Activated T-helper 2 cell treated with anti-CD3 and anti-CD28 coated beads, Interferon-gamma antibody, Interleukin-2, Interleukin-4, amounts not matched to agents 10 μg/mL and 5 μg/mL and 100 μg/mL, durations not matched to agents 14 hours and 24 hours and 36 hours (primary cell): ENCODE measurements at places on chromosomes 1 and 21. TPM values are rescaled to one million over a fixed set of nuclear protein-coding genes. Genes with fewer than 3 reads are reported as not detected.

The PLA2G2D gene
- total RNA-seq = 0.09 TPM in 1 of 2 replicates, not detected in the other

The PIK3CD gene
- total RNA-seq = 184 and 189 TPM in 2 replicates

The ANKRD45 gene
- not detected in 2 replicates for total RNA-seq

The AMY1C gene
- not detected in 2 replicates for total RNA-seq

The PTPRC gene
- 321 and 333 TPM in 2 replicates for total RNA-seq

The SH2D2A gene
- 453 and 474 TPM in 2 replicates for total RNA-seq

DNA sequence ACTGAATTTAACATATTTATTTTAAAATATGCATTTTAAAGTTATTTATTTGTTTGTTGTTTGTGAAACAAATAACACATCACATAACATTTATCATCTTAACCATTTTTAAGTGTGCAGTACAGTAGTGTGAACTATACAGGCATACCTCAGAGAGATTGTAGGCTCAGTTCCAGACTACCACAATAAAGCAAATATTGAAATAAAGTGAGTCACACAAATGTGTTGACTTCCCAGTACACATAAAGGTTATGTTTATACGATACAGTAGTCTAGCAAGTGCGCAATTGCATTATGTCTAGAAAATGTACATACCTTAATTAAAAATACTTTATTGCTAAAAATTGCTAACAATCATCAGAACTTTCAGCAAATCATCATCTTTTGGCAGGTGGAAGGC is 739.4 kb upstream of the ADGRL4 start:
- no peak overlapping the region for H3K27ac ChIP-seq
- H3K4me3 ChIP-seq = no peak overlapping the region
- H3K4me1 ChIP-seq = no peaks in the 10 kb centered on the region
- H3K27me3 ChIP-seq = no peaks in the 10 kb centered on the region
- DNase-seq = no peak

DNA sequence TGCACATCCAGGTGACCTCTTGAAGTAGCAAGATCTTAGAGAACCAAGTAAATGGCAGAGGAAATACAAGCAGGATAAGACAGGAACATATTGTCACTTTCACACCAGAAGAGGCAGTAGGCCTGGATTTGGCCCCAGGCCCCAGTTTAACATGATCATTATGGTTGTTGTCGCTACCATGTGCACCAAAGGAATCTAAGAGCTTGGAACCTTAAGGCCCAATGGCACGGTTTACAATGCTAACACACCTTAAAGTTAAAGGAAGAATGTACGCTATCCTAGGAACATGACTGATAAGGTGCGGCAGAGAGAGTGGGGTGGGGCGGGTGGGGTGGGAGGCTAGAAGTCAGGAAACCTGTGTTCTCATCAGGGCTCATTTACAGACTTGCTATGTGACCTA is 147.5 kb downstream of the ROR1 start:
- DNase-seq = no peak
- H3K4me3 ChIP-seq = no peak overlapping the region
- no peak overlapping the region for H3K27ac ChIP-seq
- H3K36me3 ChIP-seq = no peaks in the 10 kb centered on the region
- H3K4me1 ChIP-seq = no peaks in the 10 kb centered on the region

DNA sequence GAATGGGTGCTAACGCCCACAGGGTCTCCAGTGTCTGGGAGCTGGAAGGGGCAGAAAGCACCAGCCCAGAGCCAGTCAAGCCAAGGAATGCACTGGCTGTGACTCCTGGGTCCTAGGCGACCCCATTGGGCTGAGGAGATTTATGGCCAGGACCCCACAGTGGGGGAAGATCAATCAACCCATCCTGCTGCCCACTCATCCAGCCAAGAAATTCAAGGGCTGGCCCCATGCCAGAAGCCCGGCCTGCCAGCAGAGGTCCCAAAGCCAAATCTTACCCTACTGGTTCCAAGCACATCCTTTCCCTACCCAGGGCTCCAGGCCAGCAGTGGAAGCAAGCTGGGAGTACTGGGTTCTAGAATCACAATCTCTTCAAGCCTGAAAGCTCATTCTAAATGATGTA is 6.8 kb upstream of the PDZK1IP1 start:
- H3K27me3 ChIP-seq = peaks cover 37% of the 10 kb centered on the region
- no peaks in the 10 kb centered on the region for H3K36me3 ChIP-seq
- no peak for DNase-seq
- no peak overlapping the region for H3K4me3 ChIP-seq

DNA sequence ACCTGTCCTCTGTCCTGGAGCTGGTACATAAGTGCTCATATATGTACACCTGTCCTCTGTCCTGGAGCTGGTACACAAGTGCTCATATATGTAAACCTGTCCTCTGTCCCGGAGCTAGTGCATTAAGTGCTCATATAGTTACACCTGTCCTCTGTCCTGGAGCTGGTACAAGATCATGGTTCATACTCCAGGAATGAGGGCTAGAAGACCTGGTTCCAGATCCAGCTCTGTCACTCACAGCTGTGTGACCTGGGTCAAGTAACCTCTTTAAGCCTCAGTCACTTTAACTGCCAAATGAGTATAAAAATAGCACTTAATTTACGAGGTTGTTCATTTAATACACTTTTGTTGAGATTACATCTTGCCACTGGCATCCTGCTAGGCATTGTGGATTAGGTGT is 28.0 kb downstream of the SMYD3 start:
- H3K4me3 ChIP-seq = no peak overlapping the region
- no peaks in the 10 kb centered on the region for H3K36me3 ChIP-seq
- H3K4me1 ChIP-seq = peaks cover 33% of the 10 kb centered on the region
- no peak overlapping the region for H3K27ac ChIP-seq
- H3K27me3 ChIP-seq = no peaks in the 10 kb centered on the region

DNA sequence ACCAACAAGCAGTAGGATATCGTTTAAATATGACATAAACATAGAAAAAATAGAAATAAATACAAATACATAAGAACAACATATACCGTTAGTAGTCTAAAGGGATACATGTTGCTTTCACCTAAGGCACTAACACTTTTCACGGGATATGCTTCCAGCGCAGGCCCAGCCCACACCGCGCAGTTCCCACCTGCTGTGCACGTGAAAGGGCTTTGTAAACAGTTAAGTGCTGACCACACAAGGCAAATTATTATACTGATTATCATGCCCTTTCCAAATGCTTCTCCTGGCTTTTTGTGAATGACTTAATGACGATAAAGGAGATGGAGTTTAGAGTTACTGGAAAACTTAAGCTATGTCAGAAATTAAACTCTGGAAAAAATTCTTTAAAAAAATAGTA is 11.3 kb upstream of the IL22RA1 start:
- no peak for DNase-seq
- H3K27me3 ChIP-seq = peaks cover 15% of the 10 kb centered on the region
- H3K4me3 ChIP-seq = no peak overlapping the region
- no peak overlapping the region for H3K27ac ChIP-seq
- peaks cover 14% of the 10 kb centered on the region for H3K4me1 ChIP-seq
- no peaks in the 10 kb centered on the region for H3K36me3 ChIP-seq

DNA sequence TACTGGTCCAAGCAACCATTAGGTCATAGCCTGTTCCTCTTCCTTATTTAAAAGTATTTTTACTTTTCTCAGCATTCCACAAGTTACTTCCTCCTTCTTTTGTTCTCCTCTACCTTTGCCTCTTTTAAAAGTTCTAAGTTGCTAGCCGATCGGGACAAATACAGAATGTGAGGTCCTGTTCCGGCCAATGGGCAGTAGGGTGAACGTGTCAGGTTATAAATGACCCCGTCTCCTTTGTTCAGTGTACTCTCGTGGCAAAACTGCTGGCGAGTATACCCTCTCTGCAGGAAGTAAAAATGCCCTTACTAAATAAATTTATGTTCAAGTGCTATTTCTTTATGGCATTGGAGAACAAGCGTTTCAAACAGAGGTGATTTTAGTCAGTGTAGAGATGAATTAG is 2.5 kb downstream of the ADCY10 start:
- H3K27ac ChIP-seq = no peak overlapping the region
- peaks cover 9% of the 10 kb centered on the region for H3K27me3 ChIP-seq
- H3K36me3 ChIP-seq = no peaks in the 10 kb centered on the region
- H3K4me3 ChIP-seq = no peak overlapping the region

DNA sequence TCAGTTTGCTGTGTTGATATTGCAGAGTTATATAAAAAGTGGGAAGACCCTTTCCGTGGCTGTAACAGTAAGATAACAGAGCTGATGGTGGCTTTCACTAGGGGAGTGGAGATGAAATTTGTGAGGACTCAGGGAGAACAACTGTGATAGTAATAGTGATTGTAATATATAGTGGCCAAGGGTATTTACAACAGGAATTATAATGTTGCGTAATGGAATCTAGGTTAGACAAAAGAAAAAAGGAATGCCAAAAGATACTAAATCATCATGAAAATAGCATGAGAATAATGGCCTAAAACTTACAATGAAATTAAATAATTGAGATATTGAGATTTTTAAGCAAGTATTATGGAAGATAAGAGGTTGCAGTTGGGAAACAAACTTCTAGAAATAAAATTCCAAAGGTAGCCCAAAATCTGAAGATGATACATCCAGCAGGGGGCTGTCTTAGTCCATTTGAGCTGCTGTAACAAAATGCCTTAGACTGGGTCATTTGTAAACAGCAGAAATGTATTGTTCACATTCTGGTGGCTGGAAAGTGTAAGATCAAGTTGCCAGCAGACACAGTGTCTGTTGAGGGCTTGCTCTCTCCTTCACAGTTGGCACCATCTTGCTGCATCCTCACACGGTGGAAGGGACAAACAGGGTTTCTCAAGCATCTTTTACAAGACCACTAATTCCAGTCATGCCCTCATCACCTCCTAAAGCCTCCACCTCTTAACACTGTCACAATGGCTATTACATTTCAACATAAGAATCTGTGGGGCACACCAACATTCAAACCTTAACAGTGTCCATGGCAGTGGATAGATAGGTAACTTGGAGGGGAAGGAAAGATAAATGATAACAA is 711.2 kb downstream of the MRPL39 start:
- H3K36me3 ChIP-seq = no peaks in the 10 kb centered on the region
- H3K27me3 ChIP-seq = no peaks in the 10 kb centered on the region
- no peaks in the 10 kb centered on the region for H3K4me1 ChIP-seq
- no peak for DNase-seq
- H3K27ac ChIP-seq = no peak overlapping the region

DNA sequence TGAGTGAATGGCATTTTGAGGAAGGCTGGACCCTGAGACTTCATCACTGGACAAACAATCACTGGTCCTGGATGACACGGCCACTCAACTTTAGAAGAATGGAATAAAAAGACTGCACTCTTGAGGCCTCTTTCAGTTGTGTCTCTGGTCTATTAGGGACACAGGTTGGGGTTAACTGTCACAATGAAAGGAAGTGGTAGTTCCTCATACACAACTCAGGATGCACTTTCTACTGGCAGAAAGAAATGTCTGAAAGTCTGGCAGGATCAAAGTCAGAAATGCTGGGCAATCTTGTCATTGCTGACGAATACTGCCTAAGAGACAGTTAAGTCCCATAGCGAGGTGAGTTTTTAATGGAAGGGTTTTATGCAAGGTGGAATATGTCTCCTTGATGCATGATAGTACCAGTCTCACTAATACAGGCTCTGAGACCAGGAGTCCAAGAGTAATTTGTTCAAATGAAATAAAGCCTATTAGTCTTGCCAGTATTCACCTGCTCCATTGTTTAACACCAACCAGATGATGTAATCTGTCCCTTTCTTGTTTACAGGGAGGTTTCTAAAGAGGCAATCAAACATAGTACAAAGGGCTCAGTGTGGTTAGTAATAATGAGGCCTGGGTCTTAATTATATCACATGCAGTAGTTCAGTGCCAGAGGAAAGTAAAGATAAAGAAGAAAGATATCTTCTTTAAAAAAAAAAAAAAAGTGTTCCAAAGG is 11.2 kb upstream of the RRP15 start:
- H3K4me3 ChIP-seq = no peak overlapping the region
- peaks cover 4% of the 10 kb centered on the region for H3K27me3 ChIP-seq
- no peaks in the 10 kb centered on the region for H3K36me3 ChIP-seq

DNA sequence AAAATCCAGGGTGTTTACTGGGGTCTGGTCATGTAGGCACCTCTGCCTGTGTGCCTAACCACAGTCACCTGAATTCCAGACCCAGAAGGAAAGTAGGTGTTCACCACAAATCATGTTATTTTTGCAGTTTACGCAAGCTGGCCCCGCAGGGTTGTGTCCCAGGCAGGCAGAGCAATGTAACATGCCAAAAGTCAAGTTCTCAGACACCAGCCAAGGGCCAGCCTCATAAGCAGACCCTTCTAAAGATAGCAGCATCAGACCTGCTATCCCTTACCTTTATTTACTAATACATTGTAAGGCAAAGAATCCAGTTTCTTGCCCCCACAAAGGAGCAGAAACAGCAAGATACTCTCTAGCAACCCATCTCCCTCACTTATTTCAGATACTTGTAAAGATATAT is 83.0 kb downstream of the GPR161 start:
- H3K4me1 ChIP-seq = peaks cover 5% of the 10 kb centered on the region
- no peak overlapping the region for H3K4me3 ChIP-seq
- DNase-seq = no peak
- H3K36me3 ChIP-seq = peaks cover 6% of the 10 kb centered on the region
